ENCODE measurements at places on chromosomes 7 and 10.

DNA sequence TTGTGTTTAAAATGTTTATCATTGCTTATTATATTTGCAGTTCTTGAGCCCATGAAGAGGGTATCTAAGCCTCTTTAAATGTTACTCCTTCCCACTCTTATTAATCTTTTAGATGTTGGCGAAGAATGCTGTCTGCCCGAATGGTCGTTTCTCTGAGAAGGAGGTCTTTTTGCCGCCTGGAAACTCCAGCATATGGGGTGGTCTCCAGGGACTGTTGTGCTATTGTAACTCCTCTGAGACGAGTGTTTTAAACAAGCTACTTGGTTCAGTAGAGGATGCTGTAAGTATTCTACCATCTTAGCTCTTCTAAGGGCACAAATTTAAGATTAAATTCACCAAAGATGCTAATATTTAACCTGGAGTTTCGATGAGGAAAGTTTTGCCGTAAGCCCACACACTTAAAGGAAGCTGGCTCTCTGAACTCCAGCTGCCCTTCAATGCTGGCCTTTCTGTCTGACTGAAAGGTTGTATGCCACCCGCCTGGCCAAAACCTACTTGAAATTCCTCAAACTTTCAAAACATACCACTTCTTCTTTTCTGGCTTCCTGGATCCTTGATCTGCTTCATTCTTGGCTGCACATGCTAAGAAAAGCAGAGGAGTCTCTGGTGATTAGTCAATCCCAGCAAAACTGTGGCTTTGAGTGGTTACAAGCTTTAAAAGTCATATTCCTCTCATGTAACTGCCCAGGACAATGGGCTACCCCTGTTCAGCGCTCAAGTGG, 74.7 kb downstream of the ABCA13 start:
- no peak for DNase-seq

DNA sequence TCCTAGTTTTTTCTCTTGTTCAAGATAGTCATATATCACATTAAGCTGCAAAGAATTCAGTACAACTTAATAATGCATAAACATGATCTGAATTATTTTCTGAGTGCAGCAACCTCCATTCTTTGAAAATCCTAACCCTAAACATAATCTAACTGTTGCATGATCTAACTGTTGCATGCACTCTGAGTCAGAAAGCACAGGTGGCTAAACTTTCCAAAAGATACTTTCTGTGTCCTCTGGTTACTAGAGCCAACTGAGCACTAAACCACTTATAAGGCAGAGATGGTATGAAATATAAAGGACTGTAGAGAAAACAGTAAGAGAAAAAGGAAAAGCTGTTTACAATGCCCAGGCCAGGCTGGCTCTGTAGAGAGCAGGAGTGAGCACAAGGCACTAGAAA, 23.0 kb upstream of the FAM133B start:
- no peak for DNase-seq

DNA sequence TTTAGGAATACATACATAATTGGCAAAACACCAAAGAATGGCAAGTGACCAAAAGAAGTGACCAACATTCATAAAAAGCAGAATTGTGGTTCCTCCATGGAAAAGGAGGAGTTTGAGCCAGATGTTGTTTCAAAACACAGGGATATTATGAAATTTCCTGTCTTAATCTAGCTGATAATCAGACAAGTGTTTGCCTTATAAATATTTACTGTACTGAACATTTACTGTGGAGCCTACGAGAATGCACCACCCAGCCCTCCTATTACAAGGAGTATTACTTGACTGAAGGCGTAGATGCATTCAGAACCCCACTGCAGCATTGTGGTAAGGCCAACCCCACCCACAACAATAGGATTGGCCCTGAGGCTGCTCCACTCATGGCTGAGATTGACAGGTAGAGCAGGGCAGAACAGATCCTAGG, 118.9 kb downstream of the AKR1D1 start:
- no peak for DNase-seq

GRCh38 chr7:146136357-146136875, 19.8 kb downstream of the CNTNAP2 start:
- DNase-seq = no peak

GRCh38 chr7:140054751-140055150, 8.0 kb downstream of the PARP12 start:
- no peak for DNase-seq
